ENCODE measurements at places on chromosomes 3 and 15.

DNA sequence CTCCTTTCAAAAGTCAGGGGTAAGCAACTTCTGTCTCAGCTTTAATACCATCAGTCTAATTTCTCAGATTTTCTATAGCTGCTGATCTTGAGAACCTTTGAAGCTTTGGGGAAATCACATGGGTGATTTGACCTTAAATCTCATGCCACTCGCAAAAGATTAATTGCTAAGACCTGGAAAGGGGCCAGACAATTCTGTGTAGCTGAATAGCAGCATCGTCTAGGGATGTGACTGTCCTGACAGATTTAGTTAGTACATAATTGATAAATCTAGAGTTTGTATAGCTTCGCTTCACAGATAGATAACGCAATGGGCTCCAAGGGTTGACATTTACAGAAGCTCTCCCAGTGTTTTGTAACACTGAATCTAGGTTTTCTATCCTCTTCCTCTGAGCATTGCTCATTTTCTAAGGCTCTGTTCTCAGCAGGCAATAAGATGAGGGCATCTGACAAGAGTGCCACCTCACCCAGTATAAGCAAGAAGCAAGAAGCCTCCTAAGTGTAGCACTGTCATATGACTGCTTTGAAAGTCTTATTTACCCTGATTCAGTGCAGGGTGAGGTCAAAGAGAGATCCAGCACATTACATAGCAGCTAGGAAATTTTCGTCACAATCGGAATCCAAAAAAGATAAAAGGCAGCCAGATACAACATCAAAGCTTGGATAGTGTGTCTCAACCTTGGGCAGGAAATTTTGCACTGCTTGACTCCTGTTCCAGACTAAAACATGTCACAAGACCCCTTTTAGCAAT is 47.7 kb upstream of the DUT start:
- no peak for DNase-seq

DNA sequence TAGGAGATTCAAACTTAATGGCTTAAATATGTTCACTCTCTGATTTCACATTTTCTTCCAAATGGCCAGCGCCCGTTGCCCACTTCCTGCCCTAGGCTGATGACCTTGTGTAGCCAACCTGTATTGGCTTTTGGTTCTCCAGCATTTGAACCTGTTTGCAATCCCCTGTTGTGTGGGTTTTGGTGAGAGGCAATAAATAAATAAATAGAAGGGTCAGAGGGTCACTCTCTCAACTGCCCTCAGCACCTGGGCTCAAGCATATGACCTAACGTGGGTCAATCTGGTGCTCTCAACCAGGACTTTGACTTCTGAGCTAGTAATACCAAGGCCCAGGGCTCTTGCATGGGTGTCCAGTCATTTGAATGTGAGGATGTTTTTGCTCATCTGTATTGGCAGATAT is 1.8 kb upstream of the SRP14 start:
- no peak for DNase-seq

DNA sequence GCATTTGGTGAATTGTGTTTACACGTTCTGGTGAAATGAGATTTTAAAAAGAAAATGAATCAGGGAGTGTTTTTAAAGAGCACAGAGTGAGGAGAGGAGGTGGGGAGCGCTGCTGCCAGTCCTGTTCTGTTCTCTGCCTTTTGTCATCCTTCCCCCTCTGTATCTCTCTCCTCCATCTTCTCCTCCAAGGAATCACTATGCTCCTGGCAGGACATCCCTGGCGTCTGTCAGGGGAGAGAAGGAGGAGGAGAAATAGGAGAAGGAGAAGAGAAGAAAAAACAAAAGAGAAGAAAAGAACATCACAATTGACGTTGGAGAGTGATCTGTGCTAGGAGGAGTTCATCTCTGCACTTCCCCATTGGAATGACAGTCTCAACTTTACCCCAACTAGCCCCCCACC is 627.6 kb upstream of the TBL1XR1 start:
- DNase-seq: no peak

GRCh38 chr3:19595884-19596283 is 338.1 kb downstream of the EFHB start:
- no peak for DNase-seq

GRCh38 chr3:7508821-7509220 is 647.9 kb downstream of the GRM7 start:
- peak; percentile 2 for DNase-seq

Measured in iris pigment epithelial cell (primary cell).